AML-193 (cell line): ENCODE measurements at places on chromosomes 16 and 17.

GRCh38 chr17:9487406-9487805 lies 88.2 kb downstream of the STX8 start:
- DNase-seq = no peak

DNA sequence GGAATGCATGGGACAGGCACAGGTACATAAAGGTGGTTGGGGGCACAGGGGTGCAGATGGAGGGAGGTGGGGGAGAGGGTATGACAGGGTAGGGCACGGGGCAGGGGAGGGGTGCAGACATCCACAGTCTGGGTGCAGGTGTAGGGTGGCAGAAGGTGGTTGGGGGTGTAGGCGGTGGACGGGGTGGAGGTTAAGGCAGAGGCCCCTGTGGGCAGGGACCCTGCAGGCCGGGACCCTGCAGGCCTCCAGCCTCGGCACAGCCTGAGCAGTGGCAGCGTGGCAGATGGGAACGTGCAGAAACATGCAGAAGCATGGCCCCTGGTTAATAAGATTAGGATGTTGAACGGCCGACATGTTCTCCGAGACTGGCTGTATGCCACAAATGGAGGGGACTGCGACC lies 115.2 kb downstream of the RBFOX3 start:
- DNase-seq = no peak

DNA sequence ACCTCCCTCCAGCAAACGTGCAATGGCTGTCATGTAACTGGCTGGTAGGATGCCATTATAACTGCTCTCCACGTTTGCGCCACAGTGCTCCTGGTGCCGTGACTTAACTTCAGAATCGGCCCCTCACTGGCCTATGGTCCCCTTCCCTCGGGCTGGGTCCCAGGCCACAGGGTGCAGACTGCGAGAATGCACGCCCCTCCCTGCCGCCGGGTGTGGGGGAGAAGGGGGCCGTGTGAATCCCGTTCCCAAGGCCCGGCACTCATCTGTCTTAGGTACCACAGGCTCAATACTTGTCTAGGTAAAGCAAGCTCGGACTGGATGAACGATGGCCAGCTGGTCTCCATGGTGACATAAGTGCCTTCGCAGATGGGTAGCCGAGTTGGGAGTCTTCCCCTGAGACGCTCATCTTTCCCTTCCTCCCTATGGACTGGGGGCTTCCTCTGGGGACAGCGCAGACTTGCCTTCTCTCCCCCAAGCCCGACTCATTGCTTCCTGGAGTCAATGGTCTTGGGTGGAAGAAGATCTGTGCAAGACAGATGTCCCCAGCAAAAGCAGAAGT lies 37.8 kb downstream of the TIMM22 start:
- no peak for DNase-seq

DNA sequence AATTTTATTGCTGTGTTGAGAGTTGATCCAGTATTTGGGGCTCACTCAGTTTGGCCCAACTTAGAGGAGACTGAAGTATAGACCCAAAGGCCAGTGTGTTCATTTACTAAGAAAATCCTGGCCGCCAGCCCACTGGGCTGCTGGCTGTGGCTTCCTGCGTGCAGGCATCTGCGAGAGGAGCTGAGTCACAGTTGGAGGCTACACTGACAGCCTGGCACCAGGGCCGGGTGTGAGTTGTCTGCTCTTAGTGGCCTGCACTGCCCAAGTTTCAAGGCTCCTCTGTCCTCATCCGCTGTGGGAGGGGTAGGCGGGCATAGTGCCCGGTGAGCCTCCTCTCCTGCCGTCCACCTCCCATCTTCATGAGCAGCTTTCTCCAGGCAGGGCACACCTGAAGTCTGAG lies 54.2 kb downstream of the PLD6 start:
- DNase-seq = no peak

GRCh38 chr16:47887496-47887895 lies 268.3 kb downstream of the ABCC12 start:
- no peak for DNase-seq

DNA sequence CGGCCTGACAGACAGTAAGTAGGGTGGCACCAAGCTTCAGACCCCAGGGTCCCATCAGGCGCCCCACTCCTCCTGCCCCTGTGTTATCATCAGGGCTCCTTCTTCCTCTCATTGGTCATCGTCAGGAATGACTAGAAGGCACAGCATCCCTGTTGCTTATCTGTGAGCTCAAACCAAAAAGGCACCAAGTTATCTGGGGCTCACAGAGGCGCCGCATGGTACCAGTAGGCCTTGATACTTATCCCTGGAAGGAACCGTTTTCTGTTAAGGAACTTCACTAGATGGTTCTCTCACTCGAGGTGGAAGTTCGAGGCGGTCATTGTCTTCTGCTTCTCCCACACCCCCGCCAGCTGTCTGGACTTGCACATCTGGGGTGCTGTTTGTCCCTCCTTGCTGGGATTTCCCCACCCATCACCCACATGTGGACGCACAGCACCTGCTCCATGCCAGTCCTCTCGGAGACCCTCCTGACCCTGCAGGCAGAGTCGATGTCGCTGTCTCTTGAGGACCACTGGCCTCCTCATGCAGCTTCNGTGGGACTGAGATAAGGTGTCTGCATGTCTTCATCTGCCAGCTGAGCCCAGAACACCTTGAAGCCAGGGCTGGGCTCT lies 52.1 kb downstream of the METRNL start:
- no peak for DNase-seq

- peak; percentile 33 for DNase-seq
These were observed 548 bp downstream of the HAGH start for GRCh38 chr16:1825864-1826690.

DNA sequence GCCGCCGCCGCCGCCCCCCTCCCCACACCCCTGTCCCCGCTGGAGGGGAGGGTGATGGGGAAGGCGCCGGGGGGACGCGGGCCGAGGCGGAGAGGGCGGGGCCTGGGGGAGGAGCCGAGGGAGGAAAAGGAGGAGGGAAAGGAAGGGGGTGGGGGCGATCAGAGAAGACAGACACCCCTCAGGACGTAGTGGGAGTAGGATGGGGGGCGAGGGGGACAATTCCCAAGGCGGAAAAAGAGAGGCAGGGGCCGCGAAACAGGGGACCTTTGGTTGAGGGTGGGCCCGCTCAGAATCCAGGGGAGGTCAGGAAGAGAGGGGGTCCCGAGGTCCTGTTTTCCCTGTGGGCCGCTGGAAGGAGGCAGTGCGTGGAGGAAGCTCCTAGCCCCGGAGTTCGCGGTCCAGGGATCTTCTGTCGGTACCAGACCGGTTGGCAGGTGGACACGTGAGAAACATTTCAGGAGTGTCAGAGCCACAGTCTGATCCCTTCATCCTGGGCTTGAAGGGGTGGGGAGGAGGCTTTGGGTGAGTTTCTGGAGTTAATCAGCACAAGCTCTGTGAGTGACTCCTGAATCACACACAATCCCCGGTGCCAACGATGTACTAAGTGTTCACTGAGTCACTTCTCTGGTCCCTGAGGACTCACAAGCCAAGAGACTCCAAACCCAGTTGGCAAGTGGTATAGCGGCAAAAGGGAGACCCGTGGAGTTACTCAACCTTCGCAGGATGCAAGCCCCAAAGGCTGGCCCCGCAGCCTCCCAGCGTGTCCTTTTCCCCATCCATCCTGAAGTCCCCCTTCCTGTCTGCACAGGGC lies at the start of gene XYLT1:
TSS of gene XYLT1 (minus strand) at position 53 of the 811 bp plus-strand sequence. CDS start 164 bp downstream, outside the sequence.
- no peak for DNase-seq

DNA sequence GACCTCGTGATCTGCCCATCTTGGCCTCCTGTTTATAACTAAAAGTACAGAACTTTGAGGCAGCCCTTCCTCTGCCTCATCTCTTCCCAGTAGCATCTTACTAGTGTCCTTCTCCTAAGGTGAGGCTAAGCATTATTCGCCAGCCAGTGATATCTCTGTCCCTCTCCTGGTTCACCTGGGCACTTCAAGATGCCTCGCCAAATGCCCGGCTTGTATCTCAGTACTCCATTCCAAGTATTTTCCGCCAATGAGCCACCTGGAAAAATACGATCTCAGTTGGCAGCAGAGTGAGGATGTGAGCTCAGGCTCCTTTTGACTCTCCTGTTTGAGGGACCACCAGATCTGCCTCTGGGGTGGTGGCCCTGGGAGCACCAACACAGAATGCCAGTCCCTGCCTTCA lies 25.9 kb upstream of the WSCD1 start:
- DNase-seq = no peak

GRCh38 chr17:6413065-6413464 lies 21.9 kb downstream of the AIPL1 start:
- peak; percentile 12 for DNase-seq

GRCh38 chr17:13940858-13941665 lies 128.2 kb upstream of the COX10 start:
- DNase-seq = no peak

- no peak for DNase-seq
These were observed 5.9 kb downstream of the UBALD2 start for GRCh38 chr17:76270770-76271668.

GRCh38 chr16:52825892-52826291 lies 226.8 kb downstream of the CHD9NB start:
- no peak for DNase-seq

DNA sequence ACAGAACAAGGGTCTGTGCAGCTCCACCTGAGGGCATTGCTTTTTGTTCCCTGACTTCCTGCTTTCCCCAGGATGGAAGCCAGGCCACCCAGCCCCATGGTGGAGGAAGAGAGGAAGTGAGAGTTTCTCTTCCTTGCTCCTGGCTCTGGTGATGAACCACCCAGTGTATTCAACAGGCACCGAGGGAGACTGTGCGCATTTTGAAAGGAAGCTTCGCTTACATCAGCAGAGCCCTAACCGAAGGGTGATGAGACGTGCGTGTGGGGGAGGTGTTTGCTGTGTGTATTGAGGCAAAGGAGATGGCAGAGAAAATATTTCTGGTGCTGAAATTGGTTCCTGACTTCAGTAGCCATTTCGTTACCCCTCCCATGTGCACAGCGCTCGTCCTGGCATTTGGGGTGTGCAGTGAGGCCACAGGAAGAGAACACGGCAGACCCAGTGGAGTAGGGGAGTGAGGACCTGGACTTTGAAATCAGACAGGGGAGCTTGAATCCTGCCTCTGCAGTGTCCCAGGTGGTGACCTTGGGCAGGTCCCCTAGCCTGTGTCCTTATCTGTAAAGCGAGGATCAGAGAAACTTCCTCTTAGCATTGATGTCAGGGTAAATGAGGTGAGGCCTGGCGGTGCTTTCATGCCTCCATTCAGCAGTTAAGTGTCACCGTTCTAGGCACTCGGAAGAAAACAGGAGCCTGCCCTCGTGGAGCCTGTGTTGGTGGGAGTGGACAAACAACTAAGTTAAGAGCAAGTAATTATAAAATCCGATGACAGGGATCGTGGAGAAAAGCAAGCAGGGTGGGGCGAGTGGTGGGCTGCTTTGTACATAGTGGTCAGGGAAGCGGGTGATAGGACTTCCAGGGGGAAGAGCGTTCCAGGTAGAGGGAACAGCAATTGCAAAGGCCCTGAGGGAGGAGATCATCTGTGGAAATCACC lies 7.4 kb downstream of the CMIP start:
- DNase-seq = peak; percentile 31

GRCh38 chr16:57620335-57621231 lies 7.8 kb upstream of the ADGRG1 start:
- no peak for DNase-seq

DNA sequence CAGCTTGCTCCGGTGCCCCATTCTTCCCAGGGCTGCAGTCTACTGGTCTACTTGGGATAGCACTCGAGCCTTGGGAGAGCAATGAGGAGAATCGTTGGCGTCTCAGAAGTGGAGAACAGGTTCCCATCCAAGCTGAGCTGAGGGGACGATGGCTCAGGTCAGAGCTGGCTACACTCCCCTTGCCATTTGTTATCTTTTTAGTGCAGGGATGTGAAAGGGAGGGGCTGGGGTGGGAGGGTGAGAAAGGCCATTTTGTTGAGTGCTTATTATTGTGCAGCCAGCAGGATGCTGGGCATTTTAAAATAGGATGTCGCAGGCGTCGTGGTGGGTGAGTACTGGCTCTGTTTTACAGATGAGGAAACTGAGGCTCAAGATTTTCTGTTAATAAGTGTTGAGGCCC lies 410.8 kb downstream of the SNX29 start:
- no peak for DNase-seq

DNA sequence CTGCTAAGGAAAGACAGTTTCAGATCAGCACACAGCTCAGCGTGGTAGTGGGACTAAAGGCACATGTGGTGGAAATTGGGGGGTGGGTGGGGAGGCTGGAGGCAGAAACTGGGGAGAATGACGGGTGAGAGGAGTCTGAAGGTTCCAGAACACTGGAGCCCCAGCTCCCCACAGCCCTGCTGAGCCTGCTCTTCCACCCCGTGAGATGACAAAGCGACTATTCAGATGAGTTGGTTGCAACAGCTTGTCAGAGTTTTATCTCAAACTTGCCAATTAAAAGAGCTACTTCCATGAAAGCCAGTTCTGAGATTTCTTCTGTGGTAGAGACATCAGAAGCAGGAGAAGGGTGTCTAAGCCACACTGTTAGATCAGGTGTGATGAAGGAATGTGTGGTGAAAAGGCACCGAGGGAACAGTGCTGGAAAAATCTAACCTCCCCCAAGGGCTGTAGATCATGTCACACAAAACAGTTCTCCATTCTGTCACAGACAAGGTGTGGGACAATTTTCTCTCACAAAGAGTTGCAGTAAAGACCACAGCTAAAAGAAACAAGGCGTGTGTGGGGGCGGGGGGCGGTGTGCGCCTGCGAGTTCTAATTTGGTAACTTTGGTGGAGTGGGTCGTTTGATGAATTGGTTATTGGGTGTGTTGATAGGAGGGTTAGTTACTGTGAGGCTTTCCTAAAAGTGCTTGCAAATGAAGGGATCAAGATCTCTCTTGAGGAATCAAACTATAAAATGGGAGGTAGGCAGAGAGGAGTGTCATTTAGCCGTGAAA lies 39.0 kb downstream of the CCDC182 start:
- no peak for DNase-seq

DNA sequence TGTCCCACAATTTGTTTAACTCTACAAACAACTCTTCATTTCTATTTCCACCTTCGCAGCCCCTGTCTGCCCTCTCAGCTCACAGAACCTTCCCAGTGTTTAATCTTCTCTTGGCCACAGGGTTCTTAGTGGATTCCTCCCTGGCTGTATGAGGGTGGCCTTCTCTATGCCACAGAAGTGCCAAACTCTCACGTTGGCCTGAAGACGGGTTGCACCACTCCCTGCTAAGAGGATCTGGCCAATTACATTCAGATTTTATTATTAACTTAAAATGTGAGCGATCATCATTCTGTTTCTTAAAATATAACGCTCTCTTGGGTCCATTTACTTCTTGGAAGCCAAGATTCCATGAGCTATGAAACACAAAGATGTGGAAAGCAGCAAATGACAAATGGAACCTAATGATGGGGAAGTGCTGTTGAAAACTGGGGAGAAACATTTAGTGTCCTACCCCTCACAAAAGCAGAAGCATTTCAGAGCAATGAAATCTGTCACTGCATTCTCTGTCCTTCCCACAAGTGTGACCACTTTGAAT lies 91.3 kb upstream of the NOG start:
- DNase-seq = no peak

- DNase-seq = no peak
These were observed 6.9 kb downstream of the GOT2 start for GRCh38 chr16:58727028-58727781.

- DNase-seq = no peak
These were observed 13.8 kb upstream of the CD79B start for GRCh38 chr17:63945784-63946439.

- DNase-seq = no peak
These were observed 212.9 kb downstream of the CNTNAP4 start for GRCh38 chr16:76490036-76490639.
